ENCODE measurements at places on chromosomes 1 and 21.

- H3K27ac ChIP-seq: no peak overlapping the region
- H3K4me3 ChIP-seq: no peak overlapping the region
- DNase-seq: no peak
- H3K4me1 ChIP-seq: no peaks in the 10 kb centered on the region
- peaks cover 5% of the 10 kb centered on the region for H3K36me3 ChIP-seq
- no peaks in the 10 kb centered on the region for H3K27me3 ChIP-seq
These were observed 87.4 kb downstream of the GPR52 start for GRCh38 chr1:174535207-174535606.

- peaks cover 46% of the 10 kb centered on the region for H3K36me3 ChIP-seq
- no peak overlapping the region for H3K27ac ChIP-seq
- no peaks in the 10 kb centered on the region for H3K27me3 ChIP-seq
- no peak overlapping the region for H3K4me3 ChIP-seq
- peaks cover 55% of the 10 kb centered on the region for H3K4me1 ChIP-seq
These were observed 74.2 kb downstream of the CD34 start for GRCh38 chr1:207836591-207837347.

DNA sequence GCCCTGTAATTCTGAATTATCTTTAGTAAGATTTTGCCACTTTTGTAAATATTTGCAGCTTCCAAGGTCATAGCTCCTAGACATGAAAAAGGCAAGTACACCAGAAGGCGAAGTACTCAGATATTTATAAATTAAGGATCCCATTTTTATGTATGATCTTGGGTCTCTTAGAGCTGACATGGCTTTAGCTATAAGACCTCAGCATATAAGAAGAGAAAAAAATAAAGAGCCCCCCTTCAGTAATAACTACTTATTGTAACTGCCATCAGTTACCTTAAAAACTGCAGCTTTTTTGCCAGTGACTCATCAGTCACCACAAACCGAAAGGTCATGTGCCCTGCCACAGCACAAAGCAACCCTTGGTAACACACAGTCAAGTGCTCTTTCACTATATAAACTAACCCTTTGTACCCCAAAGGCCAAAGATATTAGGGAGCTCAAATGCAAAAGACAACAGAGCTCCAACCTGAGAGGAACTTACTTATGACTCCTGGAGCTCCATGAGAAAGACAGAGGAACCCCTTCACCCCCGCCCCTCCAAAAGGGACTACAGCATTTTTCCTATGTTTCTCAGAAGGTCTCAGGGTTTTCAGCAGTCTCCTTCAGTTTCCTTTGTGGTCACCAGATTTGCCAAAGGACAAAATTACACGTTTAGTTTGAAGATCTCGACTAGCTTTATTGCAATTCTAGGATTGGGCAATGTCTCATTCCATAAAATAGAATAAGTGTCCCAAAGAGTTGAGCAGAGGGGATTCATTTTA lies 219.8 kb upstream of the DUSP10 start:
- no peaks in the 10 kb centered on the region for H3K36me3 ChIP-seq
- H3K4me1 ChIP-seq: peaks cover 20% of the 10 kb centered on the region
- H3K27ac ChIP-seq: peak overlapping the region; percentile 49
- H3K4me3 ChIP-seq: no peak overlapping the region
- DNase-seq: peak; percentile 69

- no peak overlapping the region for H3K27ac ChIP-seq
- H3K36me3 ChIP-seq: no peaks in the 10 kb centered on the region
- H3K4me1 ChIP-seq: no peaks in the 10 kb centered on the region
- peaks cover 11% of the 10 kb centered on the region for H3K27me3 ChIP-seq
- no peak for DNase-seq
These were observed 14.3 kb upstream of the CXADR start for GRCh38 chr21:17498586-17498985.

DNA sequence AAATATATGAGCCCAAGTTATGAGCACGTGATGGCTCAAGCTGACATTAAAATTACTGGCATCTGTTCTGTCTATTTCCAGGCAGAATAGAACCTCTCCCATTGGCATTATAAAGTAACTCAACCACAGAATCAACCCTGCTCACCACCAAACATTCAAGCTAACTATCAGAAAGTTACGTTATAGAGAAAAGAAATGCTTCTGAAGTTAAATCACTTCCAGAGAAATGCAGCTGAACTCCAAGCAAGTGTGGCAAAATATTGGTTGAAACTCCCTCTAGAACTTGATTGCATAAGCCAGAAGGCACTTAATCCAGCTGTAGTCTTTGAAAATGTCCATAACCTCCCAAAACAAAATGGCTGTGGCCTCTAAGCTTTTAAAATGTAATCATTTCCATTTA lies 36.2 kb upstream of the UBE2U start:
- no peak for DNase-seq
- H3K27ac ChIP-seq: no peak overlapping the region
- H3K36me3 ChIP-seq: no peaks in the 10 kb centered on the region
- peaks cover 6% of the 10 kb centered on the region for H3K4me1 ChIP-seq
- H3K27me3 ChIP-seq: peaks cover 17% of the 10 kb centered on the region
- no peak overlapping the region for H3K4me3 ChIP-seq

Measured in activated naive CD4-positive, alpha-beta T cell treated with anti-CD3 and anti-CD28 coated beads, Interleukin-2, amount 10 ng/mL, durations not matched to agents 7 days and 5 days (primary cell).